Smooth muscle cell of the brain vasculature (primary cell): ENCODE measurements at places on chromosomes 2 and 18.

DNA sequence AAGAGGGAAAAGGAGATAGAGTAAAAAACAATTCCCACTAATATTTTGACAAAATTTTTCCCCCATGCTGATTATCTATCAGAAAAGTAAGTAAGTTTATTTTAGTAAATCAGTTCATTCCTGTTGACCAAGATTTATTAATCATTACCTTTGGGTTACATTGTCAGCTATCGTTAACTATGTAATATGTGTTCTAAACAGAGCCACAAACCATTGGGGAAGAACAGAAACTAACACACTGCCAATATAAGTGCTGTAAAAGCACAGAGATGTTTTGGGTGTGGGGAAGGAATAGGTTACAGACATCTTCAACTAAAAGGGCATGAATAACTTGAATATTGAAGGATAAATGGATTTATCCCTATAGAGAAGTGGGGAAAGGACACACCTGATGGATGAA is 42.5 kb upstream of the ACADL start:
- no peak for DNase-seq

DNA sequence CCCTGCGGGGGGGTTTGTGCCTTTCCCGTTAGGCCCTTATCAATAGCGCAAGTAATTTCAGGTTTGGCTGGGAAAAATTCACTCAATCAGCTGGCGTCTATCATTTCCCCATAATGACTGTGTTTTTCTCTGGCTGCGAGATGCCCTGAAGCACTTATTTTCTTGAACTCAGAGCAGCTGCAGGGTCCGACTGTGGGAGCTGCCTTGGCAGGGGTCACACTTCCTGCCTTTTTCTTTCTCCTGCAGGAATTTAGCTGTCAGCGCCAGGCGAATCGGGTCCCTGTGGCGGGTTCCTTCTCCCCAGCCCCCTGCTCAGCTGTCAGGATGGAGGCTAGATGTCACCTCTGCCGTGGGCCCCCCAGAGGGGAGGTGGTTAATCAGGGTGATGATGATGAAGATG is 81.3 kb upstream of the HPCAL1 start:
- DNase-seq: no peak

DNA sequence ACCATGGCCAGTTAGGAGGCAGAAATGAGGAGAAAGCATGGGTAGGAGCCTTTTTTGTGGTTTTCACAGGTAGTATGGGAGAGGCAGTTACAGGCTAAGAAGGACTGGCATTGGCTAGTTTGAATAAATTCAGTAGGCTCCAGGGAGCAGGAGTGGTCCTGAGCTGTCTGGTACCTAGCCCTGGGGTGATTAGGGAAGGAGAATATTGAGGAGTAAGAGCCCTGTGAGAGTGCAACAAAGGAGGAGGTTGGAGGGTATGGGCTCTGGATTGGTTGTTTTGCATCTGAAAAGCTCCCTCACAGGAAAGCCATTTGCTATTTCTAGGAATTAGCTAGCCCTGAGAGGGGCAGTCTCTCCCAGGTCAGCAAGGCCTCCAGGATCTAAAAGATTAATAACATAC is 13.3 kb upstream of the TCF7L1 start:
- no peak for DNase-seq

DNA sequence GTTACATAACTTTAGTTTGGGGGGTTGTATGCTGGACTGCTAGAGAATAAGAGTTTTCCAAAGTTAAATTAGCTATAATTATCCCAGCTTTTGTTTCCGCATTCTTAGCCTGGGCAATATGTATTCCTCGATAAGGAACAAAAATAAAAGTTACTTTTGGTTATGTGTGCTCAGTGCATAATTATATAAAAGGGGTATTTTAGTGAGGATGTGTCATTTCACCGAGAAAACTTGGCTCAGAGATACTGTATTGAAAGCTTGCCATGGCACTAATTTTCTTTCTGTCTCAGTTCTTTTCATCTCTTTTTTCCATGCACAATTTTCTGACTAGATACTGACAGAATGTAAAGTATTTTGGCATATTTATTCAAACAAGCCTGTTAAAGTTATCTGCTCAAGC is 28.2 kb downstream of the ARHGAP15 start:
- no peak for DNase-seq

DNA sequence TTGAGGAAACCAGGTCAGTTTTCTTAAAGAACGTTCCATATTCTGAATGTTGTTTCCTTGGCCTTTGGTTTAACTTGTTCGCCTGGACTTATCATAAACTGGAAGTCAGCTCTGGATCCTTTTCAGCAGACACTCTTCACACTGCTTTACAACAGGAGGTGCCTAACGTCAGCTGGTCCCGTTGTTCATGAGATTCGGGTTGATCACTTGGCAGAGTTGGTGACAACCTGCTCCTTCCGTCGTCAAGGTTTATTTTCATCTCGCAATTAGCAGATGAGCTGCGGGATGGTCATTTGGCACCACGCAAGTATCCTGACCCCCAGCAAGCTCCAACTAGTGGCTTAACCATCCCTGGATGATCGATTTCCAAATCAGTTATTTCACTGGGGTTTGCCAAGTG is 23.0 kb upstream of the BIN1 start:
- no peak for DNase-seq

- DNase-seq: peak; percentile 31
Measured at GRCh38 chr18:3771121-3771971, 321.4 kb downstream of the TGIF1 start.

DNA sequence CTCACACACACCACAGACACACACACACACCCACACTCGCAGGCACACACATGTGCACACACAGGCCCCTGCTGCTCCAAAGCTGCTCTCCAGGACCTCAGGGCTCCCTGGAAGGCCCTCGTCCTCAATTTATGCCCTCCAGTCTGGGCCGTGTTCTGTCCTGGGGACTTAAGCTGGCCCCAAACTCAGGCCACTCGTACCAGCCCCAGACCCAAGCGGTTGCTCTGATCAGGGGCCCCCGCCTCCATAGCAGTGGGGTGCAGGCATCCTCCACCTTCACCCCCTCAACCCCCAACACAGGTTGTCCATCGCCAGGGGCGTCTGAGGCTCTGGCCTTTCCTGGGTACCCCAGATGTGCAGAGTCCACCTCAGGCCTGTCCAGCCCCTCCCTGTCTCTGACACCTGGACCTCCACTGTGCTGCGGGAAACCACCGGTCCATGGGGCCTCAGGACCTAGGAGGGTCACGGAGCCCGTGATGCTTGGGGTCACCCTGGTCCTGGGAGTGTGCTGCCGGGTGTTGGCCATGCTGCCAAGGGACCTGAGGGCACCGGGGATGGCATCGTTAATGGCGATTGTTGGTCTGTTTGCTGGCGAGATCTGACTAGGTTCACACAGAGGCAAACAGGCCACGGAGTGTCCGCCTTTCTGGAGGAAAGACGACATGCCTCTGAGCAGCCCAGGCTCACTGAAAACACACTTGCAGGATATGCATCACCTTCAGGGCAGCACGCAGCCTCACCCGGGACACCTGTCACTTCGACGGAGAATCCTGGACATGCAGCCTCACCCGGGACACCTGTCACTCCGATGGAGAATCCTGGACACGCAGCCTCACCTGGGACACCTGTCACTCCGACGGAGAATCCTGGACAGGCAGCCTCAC is 155.6 kb downstream of the NDUFA10 start:
- DNase-seq: no peak

GRCh38 chr2:24038786-24039499 is 8.2 kb downstream of the WDCP start:
- DNase-seq: no peak

- no peak for DNase-seq
Measured at GRCh38 chr2:36831185-36831584, 134.7 kb downstream of the VIT start.

- DNase-seq: no peak
Measured at GRCh38 chr2:74546004-74546403, 7.7 kb downstream of the LOXL3 start.

DNA sequence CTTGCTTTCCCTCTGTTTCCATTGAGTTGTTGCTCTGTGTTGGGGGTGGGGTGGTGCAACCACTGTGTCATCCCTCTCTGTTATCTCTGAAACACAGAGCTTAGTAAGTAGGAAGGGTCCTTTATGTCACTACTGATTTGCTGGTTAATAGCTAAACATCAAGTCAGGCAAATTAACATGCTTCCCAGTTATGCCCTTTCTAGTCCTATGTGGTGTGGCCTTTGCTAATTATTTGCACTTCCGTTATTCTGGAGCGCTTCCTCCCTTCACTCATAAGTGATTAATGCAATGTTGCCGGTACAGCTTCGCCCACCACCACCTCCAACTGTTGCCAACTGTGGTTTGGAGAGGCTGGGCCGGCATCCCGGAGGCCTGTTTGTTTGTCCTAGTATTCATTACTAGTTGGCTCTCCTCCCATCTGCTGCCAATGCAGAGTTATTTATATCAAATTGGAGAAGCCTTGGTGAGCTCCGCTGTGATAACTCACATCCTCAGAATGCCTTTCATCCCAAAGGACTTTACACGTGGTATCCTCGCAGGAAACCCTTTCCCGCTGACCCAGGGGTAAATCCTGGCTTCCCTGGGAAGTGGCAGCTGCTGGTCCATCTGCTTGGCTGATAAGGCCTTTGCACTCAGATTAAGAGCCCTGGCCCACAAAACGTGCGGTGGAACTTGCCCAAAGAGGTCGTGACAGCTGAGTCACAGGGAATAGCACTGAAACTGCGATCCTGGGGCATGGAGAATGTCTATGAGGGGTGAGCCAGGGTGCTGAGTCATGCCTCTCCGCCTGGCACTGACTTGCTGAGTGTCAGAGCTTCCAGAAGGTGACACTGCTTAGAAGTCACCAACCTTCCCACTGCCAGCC is 72.0 kb upstream of the ZCCHC2 start:
- DNase-seq: peak; percentile 50

- DNase-seq: no peak
Measured at GRCh38 chr18:6616981-6617380, 112.5 kb upstream of the ARHGAP28 start.

DNA sequence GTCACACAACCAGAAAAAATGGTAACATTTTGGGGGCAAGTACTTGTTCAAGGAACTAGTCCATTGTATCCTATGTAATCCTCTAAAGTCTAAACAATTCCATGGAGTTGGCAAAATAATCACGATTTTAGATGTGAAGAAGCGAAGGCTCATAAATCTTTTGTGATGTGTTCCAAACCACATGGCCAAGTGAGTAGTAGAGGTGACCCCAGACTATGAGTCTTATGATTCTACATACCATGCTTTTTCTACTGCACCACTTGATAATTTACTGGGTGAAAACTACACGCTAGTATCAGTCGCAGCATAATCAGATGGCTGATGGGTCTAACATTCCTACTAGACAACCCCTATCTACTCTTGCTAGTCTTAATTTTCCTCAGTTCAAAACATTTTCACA is 371.4 kb downstream of the OSR1 start:
- no peak for DNase-seq

- no peak for DNase-seq
Measured at GRCh38 chr2:140178234-140178633, 1398.0 kb upstream of the NXPH2 start.

GRCh38 chr2:136135921-136136906 is 18.3 kb upstream of the CXCR4 start:
- no peak for DNase-seq

GRCh38 chr2:95049683-95049955 is 24.1 kb downstream of the MAL start:
- no peak for DNase-seq

- no peak for DNase-seq
Measured at GRCh38 chr2:138223319-138223718, 259.0 kb downstream of the HNMT start.

DNA sequence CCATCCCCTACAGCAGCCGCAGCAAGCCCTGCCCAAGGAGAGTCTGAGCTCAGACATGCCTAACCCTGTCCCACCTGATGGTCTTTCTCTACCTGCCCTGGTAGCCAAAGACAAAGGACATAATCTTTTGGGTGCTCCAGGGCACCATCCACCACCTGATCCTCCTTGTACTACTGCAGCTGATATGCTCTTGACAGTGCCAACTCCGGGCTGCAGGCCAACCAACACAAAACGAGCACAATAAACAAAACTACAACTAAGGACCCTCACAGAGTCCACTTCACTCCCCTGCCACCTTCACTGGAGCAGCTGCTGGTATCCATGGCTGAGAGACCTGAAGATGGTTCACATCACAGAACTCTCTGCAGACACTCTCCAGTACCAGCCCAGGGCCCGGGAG is 106.3 kb downstream of the GRB14 start:
- DNase-seq: no peak

- peak; percentile 82 for DNase-seq
Measured at GRCh38 chr2:11583840-11584524, 50.1 kb downstream of the GREB1 start.

GRCh38 chr18:57925706-57926105 is 118.3 kb upstream of the NEDD4L start:
- DNase-seq: no peak

DNA sequence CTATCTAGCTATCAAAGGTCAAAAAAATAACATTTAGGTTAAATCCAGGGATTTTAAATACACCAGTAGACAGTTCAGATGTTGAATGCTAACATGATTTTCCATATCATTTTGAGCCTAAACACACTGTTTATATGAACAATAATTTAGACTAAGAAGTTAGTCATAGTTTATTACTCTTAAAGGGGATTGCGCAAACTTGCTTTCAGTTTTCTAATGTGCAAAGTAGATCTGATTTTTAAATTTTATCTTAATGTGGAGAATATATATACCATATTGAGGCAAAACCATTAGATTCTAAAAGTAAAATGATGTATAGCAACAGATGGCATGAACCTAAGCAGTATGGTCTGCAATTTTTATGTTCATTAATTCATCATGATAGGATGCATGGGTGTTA is 76.6 kb downstream of the CDH7 start:
- DNase-seq: no peak

GRCh38 chr2:98448441-98449145 is 3.9 kb downstream of the INPP4A start:
- no peak for DNase-seq

- no peak for DNase-seq
Measured at GRCh38 chr18:12026562-12026961, 45.3 kb downstream of the IMPA2 start.

GRCh38 chr2:237198164-237198855 is 112.6 kb downstream of the COPS8 start:
- no peak for DNase-seq

- no peak for DNase-seq
Measured at GRCh38 chr2:27495840-27496356, 741 bp upstream of the GCKR start.

GRCh38 chr2:230842473-230842872 is 22.3 kb upstream of the ITM2C start:
- DNase-seq: no peak
